ENCODE measurements at places on chromosomes 5 and 9. TPM values are rescaled to one million over a fixed set of nuclear protein-coding genes. Genes with fewer than 3 reads are reported as not detected.

GRCh38 chr9:122342323-122343050 lies 28.3 kb upstream of the PTGS1 start:
- DNase-seq: no peak

- DNase-seq: no peak
Observed at GRCh38 chr5:142819825-142820224, 49.6 kb downstream of the ARHGAP26 start.

Gene C5orf24
- 29.7 TPM for total RNA-seq

Gene UGT3A1
- not detected for total RNA-seq

Gene PAEP
- total RNA-seq: not detected

Gene MGAT1
- total RNA-seq: 142 TPM
